Esophagus muscularis mucosa (tissue), 4 donors: ENCODE measurements at places on chromosomes 2 and 18.

GRCh38 chr2:161836664-161837063, 212.4 kb downstream of the SLC4A10 start:
- DNase-seq = no peak

GRCh38 chr2:47777277-47777937, 5.5 kb upstream of the MSH6 start:
- no peak for DNase-seq

GRCh38 chr18:35508030-35508429, 10.3 kb upstream of the INO80C start:
- DNase-seq = no peak

GRCh38 chr2:45169339-45170190, 160.3 kb upstream of the SIX2 start:
- no peak for DNase-seq

DNA sequence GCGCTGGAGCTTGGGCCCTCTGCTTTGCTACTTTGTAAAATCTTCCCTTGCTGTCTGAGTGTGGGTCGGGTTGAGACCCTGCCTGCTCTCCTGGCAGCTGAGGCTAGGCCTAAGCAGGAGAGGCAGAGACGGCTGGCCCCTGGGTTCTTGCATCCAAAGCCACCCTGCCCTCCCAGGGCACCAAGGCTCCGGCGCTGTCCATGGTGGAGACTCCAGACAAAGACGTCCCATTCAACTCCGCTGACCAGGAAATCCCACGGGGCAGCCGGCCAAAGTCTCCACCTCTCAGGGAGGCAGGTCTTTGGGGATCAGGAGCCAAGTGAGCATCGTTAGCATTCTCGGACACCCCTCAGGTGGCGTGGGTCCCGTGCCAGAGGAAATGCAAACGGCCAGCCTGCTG, 2.6 kb upstream of the PRLH start:
- no peak for DNase-seq

DNA sequence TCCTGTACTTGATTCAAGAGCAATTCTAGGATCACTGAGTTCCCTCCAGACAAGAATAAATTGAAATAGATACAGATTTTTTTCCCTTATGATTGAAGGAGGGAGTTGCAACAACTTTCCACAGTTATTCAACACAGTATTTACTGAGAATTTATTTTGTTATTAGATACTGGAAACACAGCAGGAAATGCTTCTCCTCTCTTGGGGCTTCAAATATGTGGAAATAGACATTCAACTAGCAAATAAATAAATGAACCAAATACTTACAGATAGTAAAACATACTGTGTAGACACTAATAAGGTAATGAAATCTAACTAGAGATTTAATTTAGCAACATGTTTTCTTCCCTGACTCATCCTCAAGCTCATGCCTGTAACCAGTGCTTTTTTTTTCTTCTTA, 169.2 kb downstream of the LNPK start:
- no peak for DNase-seq

DNA sequence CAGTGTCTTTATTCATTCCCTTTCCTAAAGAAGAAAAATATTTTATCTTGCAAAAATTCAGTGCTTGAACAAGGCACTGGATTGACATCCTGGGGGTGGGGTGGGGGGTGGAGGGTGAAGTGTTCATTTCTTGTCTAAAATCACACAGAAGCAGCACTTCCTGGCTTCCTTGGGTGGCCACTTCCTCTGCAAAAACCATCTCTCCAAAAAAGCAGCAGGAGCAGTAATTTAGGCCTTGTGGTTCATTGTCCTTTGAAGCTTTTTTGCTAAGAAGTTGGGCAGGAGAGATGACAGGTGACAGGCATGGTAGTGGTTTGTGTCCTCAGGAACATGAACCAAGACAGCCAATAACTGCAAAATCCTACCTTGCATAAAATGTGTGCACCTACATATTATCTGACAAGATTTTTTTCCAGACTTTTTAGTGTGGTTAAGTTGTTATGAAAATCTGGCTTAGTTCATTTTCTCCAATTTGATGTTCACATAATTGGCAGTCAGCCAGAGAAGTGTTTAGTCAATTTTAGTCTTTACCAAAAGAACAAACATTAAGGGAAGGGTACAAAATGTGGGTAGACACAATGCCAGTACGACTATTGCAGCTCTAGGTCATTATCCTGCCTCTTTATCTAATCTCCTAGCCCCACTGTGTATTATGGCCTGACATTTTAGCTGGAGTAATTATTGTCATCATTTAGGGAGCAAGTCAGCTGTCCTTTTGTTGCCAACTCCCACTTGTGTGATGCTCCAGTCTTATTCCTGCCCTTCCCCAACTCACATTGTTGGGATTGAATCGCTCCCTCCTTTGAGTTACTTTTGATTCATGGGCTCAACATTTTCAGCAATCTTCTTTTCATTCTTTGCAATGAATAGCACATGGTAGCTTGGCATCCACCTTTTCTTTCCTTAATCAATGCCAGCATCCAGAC, 177.2 kb downstream of the MYO3B start:
- no peak for DNase-seq

- no peak for DNase-seq
These were observed 775.3 kb upstream of the NRXN1 start for GRCh38 chr2:51807229-51807628.

DNA sequence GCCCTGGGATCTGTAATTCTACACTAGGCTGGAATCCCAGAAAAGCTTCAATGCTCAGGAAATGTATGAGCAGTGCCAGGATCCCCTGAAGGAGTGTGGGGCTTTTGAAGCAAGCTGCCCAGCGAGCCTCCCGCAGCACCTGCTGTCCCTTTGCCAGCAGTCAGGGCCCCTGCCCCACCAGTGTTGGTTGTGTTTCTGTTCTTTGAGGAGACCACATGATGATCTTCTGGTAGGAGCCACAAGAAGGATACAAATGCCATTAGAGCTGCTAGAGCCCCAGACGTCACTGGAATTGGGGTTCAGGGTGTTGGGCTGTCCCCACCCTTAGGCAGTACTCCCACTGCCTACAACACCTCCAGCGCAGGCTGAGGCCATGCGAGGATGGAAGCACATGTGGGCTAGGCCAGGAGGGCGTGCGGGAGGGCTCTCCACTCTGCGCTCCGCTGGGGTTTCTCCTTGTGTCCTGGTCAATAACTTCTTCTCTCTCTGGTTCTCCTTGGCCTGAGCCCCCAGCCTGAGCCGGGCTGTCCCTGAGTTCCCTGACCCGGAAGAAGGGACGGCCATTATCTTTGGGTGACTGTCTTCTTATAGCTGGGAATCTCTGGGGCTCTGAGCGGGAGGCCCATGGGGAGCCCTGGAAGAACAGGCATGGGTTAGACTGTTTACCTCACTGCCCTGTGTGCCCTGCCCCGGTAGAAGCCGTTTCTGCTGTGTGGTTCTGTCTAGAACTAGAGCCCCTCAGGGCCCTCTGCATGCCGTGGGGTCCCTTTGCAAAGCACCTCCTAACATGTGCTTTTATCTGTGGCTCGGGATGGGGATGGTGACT, 73.9 kb downstream of the LRRFIP1 start:
- DNase-seq = no peak

- DNase-seq = no peak
These were observed 142.6 kb downstream of the INHBB start for GRCh38 chr2:120488531-120488930.

DNA sequence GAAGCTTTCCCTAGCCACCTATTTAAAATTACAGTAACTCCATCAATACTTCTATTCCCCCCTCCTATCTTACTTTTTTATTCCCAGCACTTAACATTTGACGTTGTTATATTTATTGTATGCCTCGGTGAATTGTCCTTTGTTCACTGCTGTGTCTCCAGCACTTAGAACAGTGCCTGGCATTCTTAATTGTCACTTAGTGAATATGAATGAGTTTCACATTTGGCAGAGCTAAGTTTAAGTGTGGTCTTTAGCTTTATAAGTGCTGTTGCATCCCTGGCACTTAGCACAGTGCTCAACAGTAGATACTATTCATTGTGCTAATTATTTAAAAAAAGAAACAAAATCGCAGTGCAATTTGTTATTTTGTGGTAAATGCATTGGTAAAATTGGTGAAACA, 1.7 kb downstream of the RMP24 start:
- no peak for DNase-seq

- no peak for DNase-seq
These were observed 206.4 kb upstream of the ID2 start for GRCh38 chr2:8475349-8476031.

DNA sequence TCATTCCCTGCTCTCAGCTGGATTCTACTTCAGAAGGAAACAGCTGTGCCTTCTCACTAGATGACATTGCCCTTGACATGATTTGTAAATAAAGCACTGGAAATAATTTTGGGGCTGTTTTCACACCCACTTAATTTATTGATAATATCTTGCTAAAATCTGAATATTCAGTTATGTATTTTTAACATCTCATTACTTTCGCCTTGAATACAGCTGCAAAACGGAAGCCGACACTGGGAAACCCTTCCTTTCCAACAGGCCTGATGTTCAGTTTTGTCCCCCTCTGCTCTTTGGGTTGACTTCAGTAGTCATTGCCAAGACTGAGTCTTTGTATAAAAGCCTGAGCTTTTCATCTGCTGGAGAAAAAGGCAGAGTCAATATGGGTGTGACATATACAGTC, 82.7 kb downstream of the DOCK10 start:
- no peak for DNase-seq

- DNase-seq = no peak
These were observed 83.2 kb upstream of the OTOS start for GRCh38 chr2:240223631-240224030.

DNA sequence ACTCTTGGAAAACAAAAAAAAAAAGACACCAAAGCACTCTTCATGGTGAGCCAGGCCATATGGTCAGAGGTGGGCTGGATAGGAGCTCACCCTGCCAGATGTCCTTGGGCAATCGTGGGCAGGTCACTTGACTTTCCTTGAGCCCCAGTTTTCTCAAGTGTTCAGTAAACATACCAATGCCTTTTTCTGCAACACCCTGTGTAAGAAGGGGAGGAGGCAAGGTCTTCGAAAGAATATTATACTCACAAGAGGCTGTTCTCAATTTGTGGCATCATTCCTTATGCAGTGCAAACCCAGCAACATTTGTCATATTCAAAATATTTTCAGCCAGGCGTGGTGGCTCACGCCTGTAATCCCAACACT, 22.9 kb upstream of the TMEM87B start:
- peak; percentile 86 for DNase-seq

GRCh38 chr2:172011812-172012575, 12.2 kb downstream of the METAP1D start:
- DNase-seq = no peak

DNA sequence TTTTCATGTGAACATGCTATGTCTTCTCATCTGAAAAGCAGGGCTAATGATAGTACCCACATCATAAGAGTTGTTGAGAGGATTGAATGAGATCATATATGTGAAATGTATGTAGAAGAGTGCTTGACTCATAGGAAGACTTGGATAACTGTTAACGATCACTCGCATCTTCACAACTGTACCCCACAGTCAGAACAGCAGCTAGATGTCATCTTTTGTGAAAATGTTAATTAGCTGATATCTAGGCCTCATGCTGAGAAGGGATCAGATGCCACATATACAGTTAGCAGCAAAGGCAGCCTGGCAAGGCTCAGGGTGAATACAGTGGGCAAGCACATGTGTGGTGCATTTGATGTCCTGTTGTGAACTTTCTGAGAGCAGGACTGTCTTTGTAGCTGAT, 24.2 kb downstream of the MAP3K20 start:
- no peak for DNase-seq

DNA sequence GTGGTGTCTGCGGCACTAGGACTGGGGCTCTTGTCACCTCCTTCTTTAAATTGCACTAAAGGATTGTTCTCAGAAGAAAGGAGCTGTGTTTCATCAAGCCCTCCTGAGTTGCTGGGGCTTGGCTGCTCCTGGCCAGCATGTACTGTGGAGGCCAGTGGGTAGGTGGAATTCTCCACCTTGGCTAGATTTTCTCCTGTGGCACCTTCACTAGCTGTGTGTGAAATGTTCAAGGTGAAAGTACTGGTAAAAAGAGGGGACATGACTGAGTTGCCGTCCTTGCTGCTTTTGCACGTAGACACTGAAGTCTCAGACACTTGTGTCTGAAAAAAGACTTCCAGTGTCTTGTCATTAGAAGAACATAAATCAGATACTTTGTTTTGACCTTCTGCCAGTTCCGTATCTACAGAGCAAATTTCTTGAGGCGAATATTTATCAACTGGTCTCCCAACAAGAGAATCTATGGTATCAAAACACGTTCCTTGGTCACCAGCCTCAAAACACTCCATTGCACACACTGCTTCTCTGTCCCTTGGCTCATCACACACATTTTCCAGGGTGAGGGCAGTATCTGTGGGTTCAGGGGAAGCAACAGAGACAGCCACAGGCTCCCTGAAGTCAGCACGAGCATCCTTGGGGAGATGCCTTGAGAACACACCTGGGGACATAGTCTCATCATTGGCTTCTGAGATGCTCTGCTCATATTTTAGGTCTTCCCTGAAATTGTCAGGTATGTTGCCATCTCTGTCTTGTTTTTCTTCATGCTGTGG, 91.4 kb downstream of the ALPK2 start:
- DNase-seq = no peak

DNA sequence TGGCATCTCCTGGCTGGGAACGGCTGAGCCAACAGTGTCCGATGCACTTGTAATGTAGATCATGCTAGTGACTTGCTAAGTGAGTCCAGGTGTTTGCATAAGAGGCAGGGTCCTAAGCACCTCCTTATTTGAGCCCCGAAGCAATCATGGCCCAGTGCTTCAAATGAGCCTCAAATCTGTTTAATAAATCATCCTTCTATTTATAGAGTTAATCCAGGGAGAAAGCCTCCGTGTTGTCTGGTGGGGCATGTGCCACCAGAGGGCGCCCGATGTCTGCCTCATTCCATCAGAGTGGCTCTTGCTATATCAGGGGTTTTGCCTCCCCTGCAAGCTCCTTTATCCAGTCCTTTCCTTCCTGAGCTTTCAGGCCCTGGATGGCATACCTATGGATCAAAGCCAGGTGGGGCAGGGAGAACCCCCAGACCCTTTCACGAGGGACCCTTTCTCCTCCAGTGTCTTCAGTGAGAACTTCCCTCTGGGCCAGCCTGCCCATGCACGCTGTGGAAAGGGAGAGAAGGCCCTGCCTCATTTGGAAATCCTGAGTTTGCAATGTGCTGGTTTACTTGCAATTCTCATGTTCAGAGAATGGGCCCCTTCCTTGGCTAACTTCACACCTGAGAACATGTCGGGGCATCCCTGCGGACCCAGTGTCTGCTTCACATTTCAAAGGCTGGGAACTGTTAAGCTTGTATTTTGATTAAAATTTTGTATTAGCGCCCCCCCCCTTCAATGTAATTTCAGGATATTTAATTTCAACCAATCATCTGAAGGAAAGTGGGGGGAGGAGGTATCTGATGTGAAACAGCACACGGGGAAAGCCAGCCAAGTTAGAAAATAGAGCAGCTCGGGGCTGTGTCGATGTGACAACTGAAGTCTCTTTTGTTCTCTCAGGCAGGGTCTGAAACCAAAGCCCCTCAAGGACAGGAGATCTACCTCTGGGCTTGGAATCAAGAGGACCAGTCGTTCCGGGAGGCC, 39.7 kb downstream of the RDH14 start:
- DNase-seq = peak; percentile 98

- DNase-seq = no peak
These were observed 456.6 kb upstream of the UBE2E3 start for GRCh38 chr2:180523621-180524340.

GRCh38 chr2:3338340-3338739, 39.3 kb downstream of the EIPR1 start:
- DNase-seq = no peak

- DNase-seq = no peak
These were observed 4.2 kb upstream of the AFF3 start for GRCh38 chr2:100146657-100146960.

GRCh38 chr2:41727711-41728110, 320.1 kb upstream of the PKDCC start:
- DNase-seq = no peak
